NCI-H187 treated with DMSO at 0.1 percent for 48 hours (cell line): ENCODE measurements at places on chromosomes 5 and 9.

DNA sequence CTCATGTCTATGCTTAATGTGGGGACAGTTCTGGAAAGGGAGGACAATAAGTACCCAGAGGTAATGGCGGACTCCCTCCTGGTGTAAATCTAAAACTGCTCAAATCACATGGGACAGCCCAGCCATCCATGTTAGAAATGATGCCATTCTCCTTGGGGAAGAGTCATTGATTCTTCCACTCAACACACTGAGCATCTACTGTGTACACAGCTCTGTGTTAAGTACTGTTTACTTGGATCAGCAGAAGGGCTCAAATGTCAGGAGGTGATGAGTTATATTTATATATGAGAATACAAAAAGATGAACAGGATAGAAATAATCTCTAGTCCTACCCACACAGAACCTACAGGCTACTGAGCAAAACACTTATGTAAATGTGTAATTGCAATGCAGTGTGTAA lies 31.8 kb upstream of the NANS start:
- DNase-seq, result no peak

- DNase-seq, result no peak
Measured at GRCh38 chr9:99039505-99040182, 65.3 kb upstream of the TGFBR1 start.

DNA sequence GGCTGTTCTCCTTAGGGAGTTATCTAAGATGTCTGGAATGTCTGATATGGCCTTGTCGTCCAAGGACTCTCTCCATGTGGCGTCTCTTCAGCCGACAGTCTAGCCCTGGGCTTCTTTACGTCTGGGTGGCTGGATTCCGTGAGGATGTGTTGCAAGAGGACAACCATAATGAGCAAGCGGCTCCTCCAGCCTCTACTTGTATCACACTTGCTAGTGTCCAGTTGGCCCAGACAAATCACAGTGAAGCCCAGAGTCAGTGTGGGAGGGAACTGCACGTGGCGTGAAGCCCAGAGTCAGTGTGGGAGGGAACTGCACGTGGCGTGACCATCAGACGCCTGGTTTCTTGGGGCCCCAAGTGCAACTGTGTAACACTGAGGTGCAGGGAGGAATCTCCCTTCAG lies 61.1 kb downstream of the COL23A1 start:
- no peak for DNase-seq

GRCh38 chr5:110727025-110727314 lies 499 bp upstream of the TMEM232 start:
- DNase-seq, result no peak

DNA sequence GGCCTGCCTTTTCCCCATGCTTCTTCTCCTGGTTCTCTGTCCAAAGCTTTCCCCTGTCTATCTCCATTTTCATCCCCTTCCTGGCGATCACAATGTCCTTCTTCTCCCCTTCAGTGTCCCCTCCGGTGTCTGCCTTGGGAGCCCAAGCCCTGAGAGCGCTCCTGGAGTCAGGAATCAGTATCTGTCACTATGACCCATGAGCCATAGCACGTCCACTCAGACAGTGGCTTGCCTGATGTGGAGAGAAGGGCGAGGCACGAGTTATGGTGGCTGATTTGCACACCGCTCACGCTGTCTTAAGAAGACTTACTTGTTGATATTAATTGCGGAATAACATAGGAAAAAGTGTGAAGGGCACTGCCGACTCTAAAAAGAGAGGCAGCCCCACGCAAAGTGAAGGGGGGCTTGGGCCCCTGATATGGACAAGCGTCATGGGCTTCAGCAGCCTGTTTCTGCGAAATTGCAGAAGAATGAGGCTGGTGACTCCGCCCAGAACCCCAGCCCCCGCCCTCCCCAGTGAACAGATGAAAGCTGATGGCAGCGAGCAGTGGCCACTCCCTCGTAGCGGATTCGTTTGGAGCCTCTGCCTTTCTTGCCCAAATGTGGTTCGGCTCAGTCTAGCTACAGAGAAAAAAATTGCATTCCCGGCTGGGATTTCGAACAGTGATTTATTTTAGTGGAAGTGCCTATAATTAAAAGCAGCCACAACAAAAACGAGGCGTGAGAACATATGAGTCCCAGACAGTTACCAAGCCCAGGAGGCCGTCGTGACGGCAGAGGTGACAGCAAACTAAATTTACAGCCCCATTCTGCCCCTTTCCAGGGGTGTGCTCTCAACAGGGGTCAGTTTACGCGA lies 149.8 kb downstream of the ICE1 start:
- DNase-seq, result no peak

DNA sequence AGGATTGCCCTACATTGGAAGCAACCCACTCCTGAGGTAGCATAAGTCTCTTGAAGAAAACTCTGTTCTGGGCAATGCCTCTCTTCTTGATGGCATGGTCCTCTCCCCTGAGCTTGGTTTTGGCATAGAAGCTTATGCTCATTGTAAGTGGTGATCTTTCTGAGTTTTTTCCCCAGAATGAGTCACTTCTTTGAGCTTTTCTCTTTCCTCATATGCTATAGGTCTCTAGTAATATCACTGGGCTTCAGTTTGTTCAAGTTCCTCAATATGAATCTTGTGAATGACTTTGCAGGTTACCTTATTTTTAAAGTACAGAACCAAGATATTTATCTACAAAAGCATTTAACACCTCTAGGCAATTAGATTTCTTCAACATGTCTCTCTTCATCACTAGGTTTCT lies 76.5 kb upstream of the ATG10 start:
- DNase-seq, result no peak

DNA sequence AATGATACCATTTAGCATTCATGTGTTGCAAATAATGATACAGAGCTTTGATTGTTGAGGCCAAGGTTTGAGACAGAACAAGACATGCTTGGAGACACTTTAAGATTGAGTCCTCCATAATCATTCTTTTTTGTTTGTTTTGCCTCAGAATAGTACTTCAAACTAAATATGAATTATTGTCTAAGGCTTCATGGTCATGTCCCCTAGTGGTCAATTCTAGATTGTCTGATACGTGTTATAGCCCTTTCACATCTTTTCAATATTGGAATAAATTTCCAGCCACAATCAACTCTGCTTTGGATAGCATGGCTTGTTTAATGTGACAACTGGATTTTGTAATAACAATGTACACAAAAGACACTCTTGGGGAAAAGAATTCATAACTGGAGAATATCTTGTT lies 64.2 kb downstream of the PRLR start:
- no peak for DNase-seq

DNA sequence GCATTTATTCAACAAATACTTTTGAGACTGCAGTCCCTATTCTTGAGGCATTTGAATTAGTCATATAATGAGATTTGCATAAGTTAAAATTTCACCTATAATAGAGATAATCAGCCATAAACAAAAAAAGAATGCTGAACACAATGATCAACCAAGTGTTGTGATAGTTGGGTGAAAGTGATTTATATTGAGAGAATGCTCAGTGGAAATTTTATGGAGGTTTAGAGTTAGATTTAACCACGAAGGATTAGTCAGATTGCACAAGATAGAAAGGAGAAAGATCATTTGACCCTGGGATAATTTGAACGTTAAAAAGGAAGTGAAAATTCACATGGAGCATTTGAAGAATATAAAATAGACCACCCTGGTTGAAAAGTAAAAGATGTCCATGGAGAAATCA lies 356.2 kb downstream of the NPR3 start:
- no peak for DNase-seq

- no peak for DNase-seq
Measured at GRCh38 chr5:44987026-44987425, 178.3 kb downstream of the MRPS30 start.

DNA sequence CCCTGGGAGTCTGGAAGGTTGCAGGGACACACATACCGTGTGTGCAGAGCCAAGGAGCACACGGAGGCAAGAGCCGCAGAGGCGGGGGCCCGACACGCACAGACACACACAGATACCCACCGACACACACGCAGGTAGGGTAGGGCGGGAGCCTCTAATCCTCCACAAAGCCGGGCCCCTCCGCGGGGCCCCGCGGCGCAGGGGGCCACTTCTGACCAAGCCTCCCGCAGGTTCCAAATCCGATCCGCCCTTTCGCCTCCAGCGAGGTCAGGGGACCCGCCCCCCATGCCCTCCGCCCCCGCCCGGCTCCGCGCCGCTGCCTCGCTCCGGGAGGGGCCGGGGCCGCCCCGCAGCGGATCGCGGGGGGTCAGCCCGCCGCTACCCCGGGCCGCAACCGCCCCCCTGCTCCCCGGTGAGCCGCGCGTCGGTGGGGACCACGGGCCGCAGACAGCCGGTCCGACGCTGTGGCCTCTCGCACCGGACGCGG lies 1.4 kb upstream of the LMX1B start:
- no peak for DNase-seq
